Stimulated activated CD8-positive, alpha-beta memory T cell treated with anti-CD3 and anti-CD28 coated beads, Interleukin-4, amount 100 ng/mL, for 1 hour (primary cell): ENCODE measurements at places on chromosomes 11 and 22.

DNA sequence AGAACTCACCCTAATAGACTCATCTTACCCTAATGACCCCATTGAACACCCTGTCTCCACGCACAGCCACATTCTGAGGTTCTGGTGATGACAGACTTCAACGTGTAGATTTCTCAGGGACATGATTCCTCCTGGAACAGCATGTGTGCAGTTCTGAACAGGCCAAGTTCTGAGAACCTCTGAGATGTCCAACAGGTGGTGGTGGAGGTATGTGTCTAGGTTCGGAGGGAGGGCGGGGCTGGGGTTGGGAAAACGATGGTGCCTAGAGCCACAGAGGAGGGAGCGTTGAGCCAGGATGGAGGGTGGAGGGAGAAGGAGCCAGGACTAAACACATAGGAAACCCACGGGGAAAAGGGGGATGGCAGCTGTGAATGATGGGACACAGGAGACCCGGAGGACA is 43.4 kb upstream of the FBLN1 start:
- no peak for DNase-seq

GRCh38 chr22:38177926-38178604 is 3.6 kb downstream of the PLA2G6 start:
- DNase-seq: no peak

DNA sequence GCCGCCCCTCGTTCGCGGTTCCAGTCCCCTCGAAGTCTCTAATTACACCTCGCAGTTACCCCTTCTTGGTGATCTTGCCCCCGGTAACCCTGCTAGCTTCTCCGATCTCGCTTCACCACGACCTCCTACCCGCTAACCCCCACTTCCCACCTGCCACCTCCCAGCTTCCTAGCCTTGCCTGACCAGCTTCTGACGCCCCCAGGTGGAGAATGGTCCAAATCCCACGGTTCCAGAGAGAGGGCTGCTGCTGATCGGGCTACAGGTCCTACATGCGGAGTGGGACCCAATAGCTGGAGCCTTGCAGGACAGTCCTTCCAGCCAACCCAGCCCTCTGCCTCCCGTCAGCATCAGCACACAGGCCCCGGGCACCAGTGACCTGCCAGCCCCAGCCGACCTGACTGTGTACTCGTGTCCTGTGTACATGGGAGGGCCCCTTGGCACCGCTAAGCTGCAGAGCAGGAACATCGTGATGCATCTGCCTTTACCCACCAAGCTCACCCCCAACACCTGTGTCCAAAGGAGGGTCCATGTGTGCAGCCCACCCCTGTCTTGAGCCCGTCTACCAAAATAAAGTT is 31.9 kb downstream of the RRP8 start:
- DNase-seq: no peak

DNA sequence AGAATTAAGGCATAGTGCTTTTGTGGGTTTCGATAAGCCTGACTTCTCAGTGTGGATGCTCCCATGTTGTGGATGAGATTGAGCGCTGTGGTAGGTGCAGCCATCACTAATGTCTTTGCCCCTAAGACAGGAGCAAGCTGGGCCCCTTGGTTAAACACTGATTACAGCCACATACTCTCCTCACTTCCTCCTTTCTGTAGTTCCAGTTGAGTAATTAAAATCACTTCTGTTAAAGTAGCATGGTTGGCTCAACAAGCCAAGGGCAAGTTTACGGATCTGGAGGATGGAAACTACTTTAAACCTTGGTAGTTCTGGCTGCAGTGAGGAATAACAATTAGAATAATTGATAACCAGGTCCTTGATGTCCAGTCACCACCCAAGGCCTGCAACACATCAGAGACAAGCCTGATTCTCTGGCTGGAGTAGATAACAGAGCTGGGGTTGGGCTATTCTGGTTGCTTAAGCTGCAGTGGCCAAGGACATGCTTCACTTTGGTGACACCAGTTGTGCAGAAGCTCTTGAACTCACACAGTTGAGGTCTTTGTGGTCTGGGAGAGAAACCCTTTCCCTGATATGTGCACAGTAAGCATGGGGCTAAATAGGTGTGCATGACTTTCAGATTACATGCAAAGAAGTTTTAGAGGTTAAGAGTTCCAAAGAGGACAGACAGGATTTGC is 81.3 kb downstream of the KIRREL3 start:
- no peak for DNase-seq

DNA sequence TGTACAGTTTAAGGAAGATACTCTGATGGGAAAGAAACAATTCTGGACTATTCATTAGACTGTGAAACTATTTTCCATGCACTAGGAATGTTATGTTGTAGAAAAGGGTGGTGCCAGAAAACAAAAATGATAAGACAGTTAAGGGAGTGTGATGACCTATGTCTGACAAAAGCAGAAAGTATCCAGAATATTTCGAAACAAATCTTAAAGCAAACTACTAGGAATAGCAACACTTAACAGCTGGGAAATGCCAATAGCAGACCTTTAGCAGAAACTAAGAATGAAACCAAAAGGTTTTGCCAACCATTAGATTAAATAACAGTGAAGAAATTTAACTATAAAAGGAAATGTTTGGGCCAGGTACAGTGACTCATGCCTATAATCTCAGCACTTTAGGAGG is 3.3 kb upstream of the ARHGAP20 start:
- DNase-seq: no peak

- no peak for DNase-seq
These were observed 16.3 kb upstream of the C11orf87 start for GRCh38 chr11:109405671-109406070.

- DNase-seq: no peak
These were observed 213.6 kb downstream of the DBX1 start for GRCh38 chr11:19946681-19947080.

DNA sequence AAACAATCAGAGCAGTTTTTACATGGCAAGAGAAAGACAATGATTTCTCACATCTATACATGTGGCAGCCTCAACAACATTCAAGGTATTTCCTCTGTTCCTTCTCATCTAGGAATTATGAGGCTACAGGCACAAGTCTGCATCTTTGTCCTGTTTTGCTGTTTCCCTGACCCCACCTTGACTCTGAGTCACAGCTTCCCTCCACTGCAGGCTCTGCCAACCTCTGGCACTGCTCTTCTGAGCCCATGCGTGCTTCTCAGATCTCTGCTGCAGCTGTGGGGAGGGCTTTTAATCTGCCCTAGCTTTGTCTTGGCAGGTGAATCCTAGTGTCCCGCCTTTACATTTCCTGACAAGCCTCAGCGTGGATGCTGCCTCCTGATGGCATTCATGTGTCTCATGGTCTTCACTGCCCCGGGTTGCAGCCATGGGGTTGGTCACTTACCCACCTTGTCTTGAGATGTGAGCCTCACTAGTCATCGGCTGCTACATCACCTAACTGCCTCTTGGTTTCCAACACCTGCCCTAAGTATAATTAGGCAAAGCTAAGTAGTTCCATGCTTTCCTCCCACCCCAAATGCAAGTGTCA is 578.5 kb downstream of the TBC1D22A start:
- no peak for DNase-seq

DNA sequence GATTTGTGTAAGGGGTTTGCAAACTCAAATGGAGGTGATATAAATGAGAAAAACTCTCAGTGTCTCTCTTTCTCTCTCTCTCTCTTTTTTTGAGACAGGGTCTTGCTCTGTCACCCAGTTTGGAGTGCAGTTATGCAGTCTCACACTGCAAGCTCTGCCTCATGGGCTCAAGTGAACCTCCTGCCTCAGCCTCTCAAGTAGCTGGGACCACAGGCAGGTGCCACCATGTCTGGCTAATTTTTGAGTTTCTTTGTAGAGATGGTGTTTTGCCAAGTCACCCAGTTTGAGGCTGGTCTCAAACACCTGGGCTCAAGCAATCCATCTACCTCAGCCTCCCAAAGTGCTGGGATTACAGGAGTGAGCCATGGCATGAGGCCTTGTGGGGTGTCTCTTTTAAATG is 2.9 kb downstream of the BIRC3 start:
- no peak for DNase-seq

DNA sequence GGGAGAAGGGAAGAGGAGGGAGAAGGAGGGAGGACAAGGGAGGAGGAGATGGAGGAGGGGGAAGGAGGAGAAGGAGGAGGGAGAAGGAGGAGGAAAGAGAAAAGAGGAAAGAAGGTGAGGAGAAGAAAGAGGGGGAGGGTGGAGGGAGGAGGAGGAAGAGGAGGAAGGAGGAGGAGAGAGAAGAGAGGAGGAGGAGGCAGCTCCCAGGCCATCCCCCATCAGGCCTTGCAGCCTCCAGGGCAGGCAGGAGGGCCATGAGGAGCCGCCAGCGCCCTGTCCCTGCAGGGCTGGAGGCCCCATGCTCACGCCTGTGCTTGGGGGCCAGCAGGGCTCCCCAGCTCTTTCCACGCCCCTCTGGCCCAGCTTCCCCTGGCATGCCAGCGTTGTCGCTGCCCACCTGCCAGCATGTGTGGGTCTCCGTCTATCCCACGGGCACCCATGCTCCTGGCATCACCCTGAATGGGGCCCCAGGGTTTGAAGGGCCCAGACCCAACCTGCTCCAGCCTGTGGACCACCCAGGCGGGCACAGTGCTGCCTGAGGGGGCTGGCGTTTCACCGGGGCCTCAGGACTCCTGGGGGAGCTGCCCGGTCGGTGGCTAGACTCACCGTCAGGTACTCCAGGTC is 5.2 kb downstream of the TSPAN32 start:
- DNase-seq: no peak

DNA sequence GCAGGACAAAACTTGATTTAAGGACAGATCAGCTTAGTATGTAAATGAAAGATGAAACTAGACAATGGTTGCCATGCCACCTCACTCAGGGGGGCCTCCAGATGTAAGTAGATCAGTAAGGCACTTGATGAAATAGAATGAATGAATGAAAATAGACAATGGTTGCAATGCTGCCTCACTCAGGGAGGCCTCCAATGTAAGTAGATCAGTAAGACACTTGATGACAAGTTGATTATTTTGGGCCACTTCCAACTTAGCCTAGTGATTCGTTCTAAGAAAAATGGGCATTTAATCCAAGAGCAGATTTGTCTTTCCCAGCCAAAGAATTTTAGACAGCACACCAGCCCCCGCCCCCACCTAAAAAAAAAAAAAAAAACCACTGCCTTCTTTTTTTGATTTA is 19.2 kb upstream of the SLC5A12 start:
- DNase-seq: no peak

DNA sequence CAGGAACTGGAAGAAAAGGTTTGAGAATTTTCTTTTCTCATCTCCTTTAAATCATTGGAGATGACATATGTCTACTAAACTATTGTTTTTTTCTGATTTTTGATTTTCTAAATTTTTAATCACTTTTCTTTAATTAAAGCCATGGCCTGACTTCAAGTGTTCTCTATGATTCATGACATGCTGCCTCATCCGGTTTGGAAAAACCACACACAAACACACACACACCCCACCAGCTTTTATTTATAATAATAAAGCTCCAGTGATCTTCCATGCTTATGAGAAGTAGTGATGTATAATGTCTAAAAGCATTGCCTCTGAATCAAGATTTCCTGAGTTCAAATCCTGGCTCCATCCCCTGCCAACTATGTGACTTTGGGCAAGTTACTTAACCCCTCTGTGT is 179.2 kb downstream of the SPON1 start:
- DNase-seq: no peak

- no peak for DNase-seq
These were observed 71.8 kb upstream of the NCAM1 start for GRCh38 chr11:112889446-112889845.

- DNase-seq: no peak
These were observed 149.1 kb downstream of the SHANK2 start for GRCh38 chr11:71103266-71103665.

DNA sequence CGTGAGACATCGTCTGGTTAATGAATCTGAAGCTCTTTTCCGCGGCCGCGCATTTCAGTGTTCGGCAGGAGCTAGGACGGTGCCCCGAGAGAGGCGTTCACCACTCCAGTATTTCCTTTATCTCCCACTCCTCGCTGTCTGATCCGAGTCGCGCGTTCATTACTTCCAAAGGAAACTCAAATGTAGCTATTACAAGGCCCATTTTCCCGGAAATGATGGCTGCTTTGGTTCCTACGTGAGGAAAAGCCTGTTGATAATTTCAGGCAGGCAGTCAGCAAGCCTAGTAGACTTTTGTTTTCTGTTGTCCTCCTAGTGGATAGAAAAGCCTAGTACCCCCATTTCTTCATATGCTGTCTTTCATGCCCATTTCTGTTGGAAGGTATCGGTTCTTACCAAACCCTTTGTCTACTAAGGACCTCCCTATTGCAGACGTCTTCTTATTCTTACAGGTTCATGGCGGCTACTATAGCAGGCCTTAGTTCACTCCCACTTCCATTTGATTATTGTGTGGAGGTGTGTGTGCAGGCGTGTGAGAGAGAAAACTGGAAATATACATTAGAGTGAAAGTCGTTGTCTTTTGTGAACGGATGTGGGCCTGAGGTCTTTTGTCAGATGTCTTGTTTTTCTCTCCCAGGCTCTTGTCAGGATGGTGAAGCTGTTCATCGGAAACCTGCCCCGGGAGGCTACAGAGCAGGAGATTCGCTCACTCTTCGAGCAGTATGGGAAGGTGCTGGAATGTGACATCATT is 737 bp downstream of the RBM4 start:
- no peak for DNase-seq

DNA sequence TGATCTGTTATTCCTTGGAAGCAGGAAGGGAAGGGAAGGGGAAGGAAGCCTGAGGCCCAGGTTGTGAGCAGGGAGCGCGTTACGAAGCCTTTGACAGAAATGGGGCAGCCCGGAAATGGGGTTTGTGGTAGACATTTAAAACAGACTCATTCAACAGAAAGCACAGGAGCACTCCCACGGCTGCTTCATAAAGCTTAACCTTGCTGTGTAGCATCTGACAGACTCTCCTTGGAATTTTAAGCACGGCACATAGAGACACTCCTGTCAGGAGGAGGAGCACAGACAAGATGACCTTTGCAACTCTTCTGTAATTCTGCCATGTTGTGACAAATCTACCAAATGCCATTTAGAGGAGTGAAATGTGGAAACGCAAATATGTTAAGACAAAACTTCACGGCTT is 131.6 kb downstream of the FBXO7 start:
- no peak for DNase-seq

DNA sequence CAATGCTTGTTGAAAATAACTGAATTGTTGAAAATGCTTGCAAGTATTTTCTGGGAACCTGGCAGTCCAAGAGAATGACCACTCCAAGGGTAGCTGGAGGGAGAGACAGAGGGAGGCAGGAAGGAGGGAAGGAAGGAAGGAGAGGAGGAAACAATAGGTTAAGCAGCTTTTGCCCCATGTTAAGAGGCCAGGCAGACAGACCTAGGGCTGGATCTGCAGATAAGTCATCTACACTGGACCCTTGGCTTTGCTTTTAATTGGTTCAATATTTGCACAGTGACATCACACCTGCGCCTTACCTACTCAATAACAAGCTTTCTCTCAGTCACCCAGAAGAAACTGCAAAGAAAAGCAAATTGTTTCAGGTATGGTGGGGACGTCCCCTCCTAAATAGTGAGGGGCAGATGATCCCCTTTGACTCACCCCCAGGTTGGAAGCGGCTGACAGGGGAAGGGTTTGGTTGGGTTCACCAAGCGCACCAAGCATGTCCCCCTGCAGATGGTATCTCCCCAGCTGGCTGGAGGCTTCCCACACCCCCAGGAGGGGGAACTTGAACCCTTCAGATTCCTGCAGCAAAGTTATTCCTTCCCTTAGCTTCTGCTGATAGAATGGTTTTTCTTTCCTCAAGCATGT is 24.3 kb downstream of the MYH9 start:
- DNase-seq: no peak
